ENCODE measurements at places on chromosomes 11 and 22. TPM values are rescaled to one million over a fixed set of nuclear protein-coding genes. Genes with fewer than 3 reads are reported as not detected.

Gene SERPINH1
- polyA plus RNA-seq, result 155 TPM

Gene C11orf71
- polyA plus RNA-seq, result 9.8 TPM

Gene ASPHD2
- 0.28 TPM for polyA plus RNA-seq

Gene KCNK4
- polyA plus RNA-seq, result not detected

Gene RHOD
- 16.1 TPM for polyA plus RNA-seq
